ENCODE measurements at places on chromosomes 4 and X. TPM values are rescaled to one million over a fixed set of nuclear protein-coding genes. Genes with fewer than 3 reads are reported as not detected.

The NOX1 gene
- not detected for total RNA-seq

The MAGEE2 gene
- total RNA-seq, result not detected

- DNase-seq, result no peak
These were observed 32.7 kb downstream of the TBC1D14 start for GRCh38 chr4:6942238-6942800.

DNA sequence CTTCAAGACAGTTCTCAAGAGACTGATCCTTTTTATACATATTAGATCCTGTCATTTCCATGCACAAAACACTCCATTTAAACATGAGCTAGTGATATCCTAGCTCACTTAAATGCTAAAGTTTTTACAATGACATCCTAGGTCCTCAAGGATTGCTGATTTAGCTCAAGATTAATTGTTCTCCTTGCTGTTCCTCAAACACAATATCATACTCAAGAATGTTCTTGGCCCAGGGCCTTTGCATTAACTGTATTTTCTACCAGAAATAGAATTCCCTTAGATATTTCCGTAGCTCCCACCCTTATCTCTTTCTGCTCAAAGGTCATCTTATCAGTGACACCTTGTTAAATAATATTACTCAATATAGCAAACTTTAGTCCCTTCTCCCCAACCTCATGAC is 270.1 kb downstream of the GALNTL6 start:
- DNase-seq, result no peak

The IL13RA2 gene
- not detected for total RNA-seq

The BRS3 gene
- total RNA-seq, result not detected

The DUX4 gene
- total RNA-seq, result 1.2 TPM

- DNase-seq, result no peak
These were observed 137.7 kb upstream of the ADAMTS3 start for GRCh38 chr4:72706684-72707083.

The FNIP2 gene
- total RNA-seq, result 53.2 TPM

DNA sequence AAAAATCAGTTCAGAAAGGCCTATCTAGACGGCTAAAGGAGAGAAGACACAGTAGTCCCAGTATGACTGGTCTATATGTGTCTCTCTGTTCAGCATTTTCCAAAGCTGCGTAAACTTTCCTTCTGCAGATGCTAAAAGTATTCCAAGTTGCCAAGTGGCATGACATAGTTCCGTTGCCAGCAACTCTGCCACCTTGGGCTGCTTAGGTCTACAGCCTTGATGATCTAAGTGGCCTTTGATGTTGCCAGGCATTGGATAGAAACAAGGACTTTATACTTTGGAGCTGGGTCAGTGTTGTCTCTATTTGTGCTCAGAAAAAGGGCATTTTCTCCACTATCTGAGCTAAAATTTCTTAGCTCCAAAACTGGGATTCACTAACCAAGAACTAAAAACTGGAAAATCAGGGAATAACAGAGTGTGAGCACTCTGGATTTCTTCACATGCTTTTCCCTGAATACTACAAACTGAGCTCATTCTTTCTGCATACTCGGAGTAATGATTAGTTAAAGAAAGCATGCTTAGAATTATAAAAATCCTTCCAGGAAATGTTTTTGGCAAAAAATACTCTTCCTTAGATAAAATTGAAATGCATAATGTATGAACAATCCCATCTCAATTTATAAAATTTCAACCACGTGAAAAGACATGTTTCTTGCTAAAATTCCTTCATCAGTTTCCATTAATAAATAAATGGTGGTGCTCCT is 191.4 kb downstream of the ADAMTS3 start:
- DNase-seq, result no peak

- no peak for DNase-seq
These were observed 215.3 kb downstream of the MID1IP1 start for GRCh38 chrX:39016556-39016955.

- no peak for DNase-seq
These were observed 28.0 kb upstream of the BANK1 start for GRCh38 chr4:101762534-101762933.

- no peak for DNase-seq
These were observed 449.1 kb downstream of the NKX6-1 start for GRCh38 chr4:84050015-84050414.

- DNase-seq, result no peak
These were observed 14.7 kb downstream of the DCK start for GRCh38 chr4:71008196-71008595.

DNA sequence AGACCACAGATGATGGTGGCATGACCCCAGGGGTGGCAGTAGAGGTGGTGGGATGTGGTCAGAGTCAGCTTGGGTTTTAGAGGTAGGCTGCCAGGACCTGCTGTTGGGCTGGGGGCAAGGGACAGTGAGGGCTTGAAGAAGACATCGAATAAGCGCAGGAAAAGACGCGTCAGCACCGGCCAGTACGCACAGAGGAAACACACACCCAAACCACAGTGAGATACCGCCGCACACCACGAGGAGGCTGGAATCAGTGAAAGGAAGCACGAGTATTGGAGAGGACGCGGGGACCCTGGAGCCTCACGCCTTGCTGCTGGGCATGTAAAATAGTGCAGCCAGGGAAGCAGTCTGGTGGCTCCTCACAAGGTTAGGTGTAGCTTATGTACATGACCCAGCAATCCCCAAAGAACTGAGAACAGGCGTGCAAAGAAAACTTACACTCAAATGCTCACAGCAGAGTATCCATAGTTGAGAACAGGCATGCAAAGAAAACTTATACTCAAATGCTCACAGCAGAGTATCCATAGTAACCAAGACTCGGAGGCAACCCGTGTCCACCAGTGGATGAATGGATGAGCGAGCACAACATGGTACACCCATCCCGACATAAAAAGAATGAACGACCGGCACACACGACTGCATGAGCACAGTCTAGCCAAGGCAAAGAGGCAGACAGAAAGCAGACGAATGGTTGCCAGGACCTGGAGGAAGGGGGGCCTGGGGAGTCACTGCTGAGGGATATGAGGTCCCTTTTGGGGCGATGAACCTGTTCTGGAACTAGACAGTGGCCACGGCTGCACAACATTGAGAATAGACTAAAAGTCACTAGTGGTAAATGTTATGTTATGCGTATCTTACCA is 13.3 kb downstream of the PDZD4 start:
- DNase-seq, result no peak

DNA sequence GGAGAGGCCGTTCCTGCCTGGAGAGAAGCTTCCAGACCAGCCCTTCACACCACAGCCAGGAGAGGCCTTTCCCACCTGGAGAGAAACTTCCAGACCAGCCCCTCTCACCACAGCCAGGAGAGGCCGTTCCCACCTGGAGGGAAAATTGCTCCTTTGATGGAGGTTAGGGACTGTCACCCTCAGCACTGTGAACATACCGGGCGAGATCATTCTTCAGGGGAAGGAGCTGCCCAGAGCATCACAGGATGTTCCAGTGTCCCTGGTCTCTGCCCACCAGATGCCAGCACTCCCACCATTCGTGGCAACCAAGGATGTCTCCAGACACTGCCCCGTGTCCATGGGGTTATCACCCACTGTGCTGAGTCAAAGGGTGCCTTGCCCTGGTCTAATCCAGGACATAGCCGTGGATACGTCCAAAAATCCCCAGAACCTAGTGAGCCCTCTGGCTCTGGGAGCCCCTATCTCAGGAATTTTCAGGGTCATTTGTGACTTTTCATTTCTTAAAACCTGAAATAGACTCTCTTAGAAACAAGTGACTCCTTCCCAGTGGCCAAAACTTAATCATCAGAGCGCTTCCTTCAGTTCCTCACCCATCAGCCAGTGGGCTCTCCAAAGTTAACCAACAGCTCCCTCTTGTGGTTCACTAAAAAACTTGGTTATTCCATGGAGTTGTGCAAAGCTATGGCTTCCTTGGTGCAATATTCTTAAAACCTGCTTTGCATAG is 80.2 kb downstream of the CRMP1 start:
- no peak for DNase-seq

GRCh38 chrX:20393944-20394343 is 127.2 kb upstream of the RPS6KA3 start:
- DNase-seq, result no peak

The TCEAL8 gene
- 48.6 TPM for total RNA-seq

The ADAMTS3 gene
- total RNA-seq, result 0.10 TPM

GRCh38 chr4:17206829-17207801 is 304.8 kb downstream of the QDPR start:
- DNase-seq, result no peak

DNA sequence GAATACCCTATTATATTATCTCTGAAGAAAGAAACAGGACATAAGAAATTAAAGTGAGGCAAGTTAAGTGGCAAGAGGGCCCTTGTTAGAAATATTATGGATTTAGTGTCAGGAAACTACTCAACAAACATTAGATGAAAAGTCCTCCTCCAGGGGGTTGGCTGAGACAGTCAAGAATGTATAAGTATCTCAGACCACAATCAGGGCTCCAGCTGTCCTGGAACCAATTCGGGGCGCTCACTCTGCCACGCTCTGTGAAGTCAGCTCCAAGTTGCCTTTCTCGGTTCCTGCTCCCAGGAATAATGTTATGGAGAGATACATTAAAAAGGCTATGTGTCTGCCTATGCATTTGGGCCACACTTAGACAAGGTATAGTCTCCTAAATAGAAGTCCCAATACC is 73.3 kb downstream of the RASGEF1B start:
- no peak for DNase-seq

All from glutamatergic neuron (in vitro differentiated cells).